Astrocyte (in vitro differentiated cells and primary cell): ENCODE measurements at places on chromosomes 1 and 21. TPM values are rescaled to one million over a fixed set of nuclear protein-coding genes. Genes with fewer than 3 reads are reported as not detected.

GRCh38 chr1:172918478-172918877, 132.3 kb downstream of the TNFSF18 start:
- peaks cover 38% of the 10 kb centered on the region for H3K4me1 ChIP-seq
- H3K27ac ChIP-seq = peak overlapping the region; percentile 80
- no peaks in the 10 kb centered on the region for H3K36me3 ChIP-seq
- H3K4me3 ChIP-seq = no peak overlapping the region

Gene OR2G2
- not detected in 2 replicates for total RNA-seq

GRCh38 chr1:54540582-54541295, 7.3 kb upstream of the ACOT11 start:
- no peak overlapping the region for H3K27ac ChIP-seq
- no peak for DNase-seq
- H3K27me3 ChIP-seq = no peaks in the 10 kb centered on the region
- peaks cover 27% of the 10 kb centered on the region for H3K4me1 ChIP-seq

DNA sequence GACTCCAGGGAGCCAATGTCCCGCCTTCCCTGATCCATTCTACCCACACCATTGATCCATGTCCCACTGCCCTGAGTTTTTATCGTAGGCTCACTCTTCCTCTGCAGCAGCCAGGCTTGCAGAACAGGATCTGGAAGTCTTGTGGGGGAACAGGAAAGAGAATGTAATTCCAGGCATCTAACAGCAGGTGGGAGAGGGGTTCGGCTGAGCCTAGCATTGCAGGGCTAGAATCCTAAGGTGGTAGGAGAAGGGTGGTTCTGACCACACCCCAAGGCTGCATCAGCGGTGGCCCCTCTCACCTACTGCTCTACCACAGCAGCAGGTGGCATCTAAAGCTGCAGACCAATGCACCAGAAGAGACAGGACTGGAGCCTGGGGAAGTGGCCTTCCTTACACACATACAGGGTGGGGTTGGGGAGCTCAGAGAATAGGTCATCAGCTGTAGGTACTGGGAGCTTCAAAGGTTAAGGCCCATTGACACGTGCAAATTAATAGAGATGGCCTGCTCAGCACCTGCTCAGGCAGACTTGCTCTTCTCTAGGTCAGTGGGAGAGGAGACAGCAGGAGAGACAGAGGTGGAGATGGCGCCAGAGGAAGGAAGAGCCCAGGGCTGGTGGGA, 20.5 kb downstream of the KNCN start:
- H3K4me1 ChIP-seq = peaks cover 2% of the 10 kb centered on the region
- DNase-seq = no peak
- H3K27ac ChIP-seq = no peak overlapping the region
- peaks cover 42% of the 10 kb centered on the region for H3K27me3 ChIP-seq
- no peaks in the 10 kb centered on the region for H3K36me3 ChIP-seq

Gene ZMYND12
- total RNA-seq = 0.23 TPM in 1 of 2 replicates, not detected in the other

GRCh38 chr1:62906428-62906886, 122.5 kb downstream of the ATG4C start:
- H3K27me3 ChIP-seq = no peaks in the 10 kb centered on the region
- H3K27ac ChIP-seq = no peak overlapping the region
- H3K4me3 ChIP-seq = no peak overlapping the region
- H3K4me1 ChIP-seq = no peaks in the 10 kb centered on the region

Gene SPRR2G
- not detected in 2 replicates for total RNA-seq

GRCh38 chr1:180791806-180792205, 120.9 kb upstream of the KIAA1614 start:
- DNase-seq = peak; percentile 19
- H3K36me3 ChIP-seq = no peaks in the 10 kb centered on the region
- no peaks in the 10 kb centered on the region for H3K4me1 ChIP-seq
- H3K4me3 ChIP-seq = no peak overlapping the region
- no peaks in the 10 kb centered on the region for H3K27me3 ChIP-seq

GRCh38 chr1:10733474-10734366, 62.7 kb downstream of the CASZ1 start:
- H3K27ac ChIP-seq = no peak overlapping the region
- no peak overlapping the region for H3K4me3 ChIP-seq
- no peaks in the 10 kb centered on the region for H3K36me3 ChIP-seq

DNA sequence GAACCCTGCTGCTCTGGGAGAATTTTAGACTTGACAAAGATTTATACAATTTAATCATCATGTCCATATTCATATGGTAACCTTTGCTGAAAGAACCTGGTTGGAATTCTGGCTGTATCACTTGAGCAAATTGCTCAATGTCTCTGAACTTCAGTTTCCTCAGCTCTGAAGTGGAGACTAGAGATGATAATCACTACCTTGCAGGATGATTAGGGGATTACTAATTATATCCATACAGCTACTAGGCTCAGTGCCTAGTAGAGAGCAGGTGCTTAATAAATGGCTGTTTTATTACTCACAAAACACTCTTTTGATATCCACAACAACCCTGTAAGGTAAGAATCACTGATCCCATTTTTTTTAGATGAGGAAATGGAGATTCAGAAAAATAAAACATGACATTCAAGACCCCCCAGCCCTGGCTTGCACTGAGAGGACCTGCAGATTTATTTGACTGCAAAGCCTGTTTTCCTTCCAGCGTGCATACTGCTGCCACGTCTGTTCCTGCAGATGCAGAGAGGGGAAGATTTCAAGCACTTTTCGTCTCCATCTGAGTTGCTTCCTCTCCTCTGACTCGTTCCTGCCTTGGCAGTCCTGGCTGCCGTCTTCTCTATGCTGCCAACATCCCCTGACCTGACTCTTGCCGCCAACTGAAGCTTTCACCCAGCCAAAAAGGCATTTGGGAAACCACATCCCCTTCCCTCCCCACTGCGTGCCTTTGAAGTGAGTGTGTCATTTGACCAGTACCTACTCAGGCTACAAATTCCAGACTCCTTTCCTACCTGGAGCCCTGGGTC, 203.0 kb downstream of the PLPP3 start:
- DNase-seq = peak; percentile 77
- H3K27ac ChIP-seq = no peak overlapping the region
- H3K36me3 ChIP-seq = no peaks in the 10 kb centered on the region
- H3K4me1 ChIP-seq = peaks cover 18% of the 10 kb centered on the region
- H3K4me3 ChIP-seq = no peak overlapping the region

Gene LCE3B
- not detected in 2 replicates for total RNA-seq

DNA sequence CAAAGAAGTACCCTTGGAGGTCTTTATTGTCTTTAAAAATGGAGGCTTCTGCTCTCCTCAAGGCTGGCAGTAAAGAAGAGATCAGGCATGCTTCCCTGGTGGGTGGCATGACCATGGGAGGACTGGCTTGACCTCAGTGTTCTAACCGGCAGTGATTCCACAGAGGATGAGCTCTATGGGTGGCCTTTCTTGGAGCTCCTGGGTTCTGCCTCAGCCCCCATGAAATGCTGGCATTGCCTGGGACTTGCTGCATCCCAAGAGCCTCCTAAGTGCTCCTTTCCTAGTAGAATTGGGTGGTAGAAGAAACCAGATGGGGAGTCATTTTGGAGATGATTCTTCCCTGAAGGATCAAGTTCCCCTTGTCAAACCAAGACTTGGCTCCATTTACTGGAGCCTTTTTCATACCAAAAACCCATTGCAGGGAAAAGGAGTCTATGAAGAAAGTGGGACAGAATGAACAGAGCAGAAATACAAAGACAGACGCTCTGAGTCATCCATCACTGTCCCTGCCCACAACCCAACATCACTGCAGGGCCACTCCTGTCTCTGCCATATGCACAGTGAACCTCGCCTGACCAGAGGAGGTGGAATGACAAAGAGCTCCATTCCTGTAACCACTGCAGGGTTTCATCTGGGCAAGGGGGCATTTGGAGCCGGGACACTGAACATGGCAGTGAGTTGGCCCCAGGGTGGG, 42.4 kb downstream of the RIMS3 start:
- H3K27ac ChIP-seq = no peak overlapping the region
- H3K4me3 ChIP-seq = no peak overlapping the region
- H3K36me3 ChIP-seq = no peaks in the 10 kb centered on the region
- DNase-seq = no peak
- H3K27me3 ChIP-seq = no peaks in the 10 kb centered on the region
- H3K4me1 ChIP-seq = peaks cover 7% of the 10 kb centered on the region

Gene ORC1
- total RNA-seq = 1.1 and 2.1 TPM in 2 replicates

DNA sequence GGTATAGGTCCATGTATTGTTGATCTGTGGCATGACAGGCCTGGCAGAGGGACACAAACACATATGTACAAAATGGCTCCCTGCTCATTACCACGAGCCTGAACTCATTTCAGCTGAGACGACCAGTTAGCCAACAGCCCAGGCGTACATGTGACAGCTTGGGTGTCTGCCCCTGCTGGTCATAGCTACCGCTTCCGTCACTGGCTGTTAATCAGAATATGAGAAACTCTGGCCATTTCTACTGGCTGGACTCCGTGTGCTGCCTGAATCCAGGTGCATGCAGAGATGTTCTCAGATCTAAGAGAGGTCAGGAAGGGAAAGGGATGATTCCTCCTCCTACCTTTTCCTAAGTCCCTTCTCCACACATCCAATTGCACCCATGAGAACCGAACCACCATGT, 144.5 kb downstream of the PBX1 start:
- H3K27ac ChIP-seq = no peak overlapping the region
- peaks cover 27% of the 10 kb centered on the region for H3K4me1 ChIP-seq

- peaks cover 2% of the 10 kb centered on the region for H3K27me3 ChIP-seq
- no peak for DNase-seq
- no peaks in the 10 kb centered on the region for H3K36me3 ChIP-seq
- no peak overlapping the region for H3K27ac ChIP-seq
Measured at GRCh38 chr1:53460666-53461322, 1.6 kb downstream of the DMRTB1 start.

GRCh38 chr1:175597205-175597604, 146.2 kb downstream of the TNR start:
- no peak overlapping the region for H3K27ac ChIP-seq
- no peak for DNase-seq
- H3K27me3 ChIP-seq = peaks cover 3% of the 10 kb centered on the region
- no peaks in the 10 kb centered on the region for H3K36me3 ChIP-seq

- no peak overlapping the region for H3K4me3 ChIP-seq
- H3K27ac ChIP-seq = no peak overlapping the region
- peaks cover 13% of the 10 kb centered on the region for H3K27me3 ChIP-seq
- no peak for DNase-seq
- H3K4me1 ChIP-seq = no peaks in the 10 kb centered on the region
Measured at GRCh38 chr21:38129711-38130110, 127.1 kb upstream of the KCNJ15 start.

Gene RPE65
- 0.27 and 0.91 TPM in 2 replicates for total RNA-seq

DNA sequence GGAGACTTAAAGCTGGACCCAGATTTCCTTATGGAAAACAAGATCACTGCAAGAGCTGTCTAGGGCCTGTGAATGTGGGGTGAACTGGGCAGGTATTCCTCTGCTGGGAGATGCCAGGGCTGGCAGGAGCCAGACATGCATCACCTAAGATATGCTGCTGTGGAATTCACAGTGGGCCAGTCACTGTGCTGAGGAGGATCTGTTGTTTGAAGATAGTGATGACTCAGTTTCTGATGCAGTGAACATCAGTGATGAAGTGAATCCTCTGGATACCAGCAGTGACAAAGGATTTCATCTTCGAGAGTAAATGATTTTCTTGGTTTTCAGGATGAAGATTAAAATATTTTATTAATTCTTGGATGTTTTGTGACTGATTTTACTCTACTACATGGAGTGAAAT, 29.9 kb upstream of the CAMSAP2 start:
- DNase-seq = peak; percentile 4
- no peaks in the 10 kb centered on the region for H3K27me3 ChIP-seq
- H3K36me3 ChIP-seq = no peaks in the 10 kb centered on the region
- H3K27ac ChIP-seq = no peak overlapping the region

GRCh38 chr1:59761443-59761842, 53.3 kb upstream of the HOOK1 start:
- no peaks in the 10 kb centered on the region for H3K36me3 ChIP-seq
- H3K4me3 ChIP-seq = no peak overlapping the region
- DNase-seq = no peak
- peaks cover 4% of the 10 kb centered on the region for H3K4me1 ChIP-seq

Gene PTTG1IP
- 208 and 240 TPM in 2 replicates for total RNA-seq

DNA sequence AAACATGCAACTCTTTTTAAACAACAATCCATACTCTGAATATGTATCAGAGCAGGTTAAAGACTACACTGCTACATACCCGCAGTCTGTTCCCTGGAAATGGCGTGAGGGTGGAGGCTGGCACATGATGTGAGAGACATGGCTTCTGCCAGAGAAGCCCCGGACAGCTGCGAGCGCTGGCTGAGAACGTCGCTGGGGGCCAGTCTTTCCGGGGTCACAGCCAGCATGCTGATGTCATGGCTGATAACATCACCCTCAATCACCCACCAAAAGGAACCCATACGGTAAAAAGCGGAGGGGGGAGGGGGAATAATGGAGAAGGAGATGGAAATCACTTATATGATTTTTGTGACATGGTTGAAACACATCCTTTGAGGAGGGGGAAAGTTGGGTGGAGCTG, 29.1 kb downstream of the C1orf198 start:
- no peak for DNase-seq
- H3K27ac ChIP-seq = no peak overlapping the region
- no peaks in the 10 kb centered on the region for H3K27me3 ChIP-seq
- peaks cover 36% of the 10 kb centered on the region for H3K36me3 ChIP-seq
- H3K4me1 ChIP-seq = no peaks in the 10 kb centered on the region

- H3K4me1 ChIP-seq = no peaks in the 10 kb centered on the region
- no peak overlapping the region for H3K27ac ChIP-seq
- no peaks in the 10 kb centered on the region for H3K27me3 ChIP-seq
- no peak overlapping the region for H3K4me3 ChIP-seq
- H3K36me3 ChIP-seq = peaks cover 9% of the 10 kb centered on the region
Measured at GRCh38 chr1:46057781-46058180, 74.6 kb downstream of the PIK3R3 start.

Gene HUNK
- 0.34 and 0.77 TPM in 2 replicates for total RNA-seq

DNA sequence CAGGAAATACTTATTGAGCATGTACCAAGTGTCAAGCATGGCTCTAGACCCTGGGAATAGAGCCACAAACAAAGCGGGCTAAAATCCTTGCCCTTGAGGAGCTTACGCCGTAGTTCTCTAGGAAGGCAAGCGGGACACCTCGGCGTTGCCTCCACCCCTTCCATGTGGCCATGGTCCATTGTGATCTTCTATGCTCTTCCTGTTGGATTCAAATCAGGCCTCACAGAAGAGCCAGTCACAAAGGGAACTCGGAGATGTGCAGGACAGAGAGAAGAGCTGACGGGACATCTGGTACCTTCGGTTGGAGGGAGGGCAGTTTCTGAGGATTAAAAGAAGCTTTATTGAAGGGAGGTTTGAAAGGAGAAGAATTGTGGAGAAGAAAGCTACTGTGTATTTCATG, 129.3 kb downstream of the TMEM53 start:
- H3K4me3 ChIP-seq = no peak overlapping the region
- peaks cover 30% of the 10 kb centered on the region for H3K27me3 ChIP-seq
- H3K4me1 ChIP-seq = no peaks in the 10 kb centered on the region
- no peak for DNase-seq
- H3K36me3 ChIP-seq = no peaks in the 10 kb centered on the region
- no peak overlapping the region for H3K27ac ChIP-seq
